HS-5 (cell line): ENCODE measurements at places on chromosomes 5 and 9.

DNA sequence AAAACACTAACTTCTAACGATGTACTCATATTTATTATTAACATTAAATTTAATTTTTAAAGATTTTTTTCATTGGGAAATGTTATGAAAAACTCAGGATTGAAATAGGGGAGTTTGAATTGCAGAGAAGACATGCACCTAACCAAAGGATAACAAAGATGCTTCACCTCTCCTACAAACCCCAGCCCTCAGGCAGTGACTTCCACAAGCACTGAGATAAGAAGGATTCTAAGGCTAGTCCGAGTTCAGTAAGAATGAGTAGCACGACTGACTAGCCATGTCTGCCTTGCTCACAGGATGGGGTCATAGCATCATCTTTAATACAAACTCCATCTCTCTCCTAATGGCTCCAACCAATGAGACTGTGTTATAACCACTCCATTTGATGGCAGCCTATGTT is 7.1 kb upstream of the OR5C1 start:
- no peak for DNase-seq

GRCh38 chr5:13945271-13945670 is 783 bp upstream of the DNAH5 start:
- no peak for DNase-seq

DNA sequence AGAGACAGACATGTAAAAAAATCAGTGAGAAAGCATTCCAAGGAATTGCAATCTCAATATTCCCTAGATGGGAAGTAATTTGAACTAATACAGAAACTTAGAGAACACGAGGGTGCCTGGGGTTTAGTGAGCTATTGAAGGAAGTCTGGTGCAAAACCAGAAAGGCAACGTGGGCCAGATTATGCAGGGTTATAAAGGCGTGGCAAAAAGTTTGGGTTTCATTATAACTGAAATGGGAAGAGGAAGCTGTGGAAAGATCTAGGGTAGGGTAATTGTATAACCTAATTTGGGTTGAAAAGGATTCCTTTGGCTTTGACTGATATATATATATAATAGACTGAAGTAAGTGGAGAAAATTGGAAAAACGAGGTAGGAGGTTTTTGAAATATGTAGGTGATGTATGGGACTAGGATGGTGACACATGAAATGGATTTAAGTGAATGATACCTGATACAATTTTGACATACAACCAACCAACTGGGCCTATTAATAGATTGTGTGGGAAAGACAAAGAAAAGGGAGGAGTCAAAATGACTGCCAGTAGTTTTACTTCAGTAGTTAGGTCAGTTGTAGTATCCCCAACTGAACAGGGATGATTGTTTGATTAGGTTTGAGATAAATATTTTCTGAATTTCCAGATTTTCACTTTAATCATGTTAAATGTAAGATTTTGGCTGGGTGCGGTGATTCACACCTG is 65.3 kb downstream of the FAM174A start:
- DNase-seq, result no peak

- no peak for DNase-seq
Observed at GRCh38 chr5:14726066-14726838, 61.7 kb downstream of the OTULIN start.

GRCh38 chr5:135055396-135055795 is 21.4 kb upstream of the PITX1 start:
- DNase-seq, result no peak

- DNase-seq, result no peak
Observed at GRCh38 chr9:131037335-131038255, 28.6 kb downstream of the LAMC3 start.

DNA sequence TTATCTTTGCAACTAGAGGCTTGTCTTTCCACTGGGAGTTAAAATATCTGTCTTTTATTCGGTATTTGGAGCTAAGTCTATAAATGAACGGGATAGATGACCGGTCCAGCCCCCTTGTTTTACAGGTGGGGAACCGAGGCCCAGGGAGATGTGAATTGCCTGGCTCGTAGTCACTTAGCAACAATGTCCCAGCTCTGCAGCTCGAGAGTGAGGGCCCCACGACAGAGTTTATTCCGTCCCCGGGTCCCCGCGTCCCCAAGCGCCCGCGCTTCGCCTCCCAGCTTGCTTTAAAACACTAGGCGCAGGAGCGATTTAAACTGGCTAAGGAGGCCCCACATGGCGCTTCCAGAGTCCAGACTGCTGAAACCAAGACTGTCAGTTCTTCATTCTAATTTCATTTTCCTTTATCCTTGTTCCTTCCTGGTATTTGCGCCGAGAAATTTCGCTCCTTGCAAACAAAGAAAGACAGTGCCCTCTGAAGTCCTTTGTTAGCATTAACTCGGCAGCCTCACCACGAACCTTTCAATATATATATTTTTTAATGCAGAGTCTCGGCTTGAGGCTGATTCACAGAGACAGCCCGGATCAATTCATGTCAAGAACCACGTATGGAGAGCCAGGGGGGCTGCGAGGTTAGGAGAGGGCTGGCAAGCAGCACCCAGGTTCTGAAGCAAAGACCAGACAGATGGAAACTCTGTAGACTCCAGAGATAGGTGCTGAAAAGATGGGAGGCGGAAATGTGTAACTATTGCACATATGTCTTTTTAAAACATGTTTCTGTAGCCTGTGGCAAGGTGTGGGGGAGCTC is 1.4 kb upstream of the ENC1 start:
- DNase-seq, result no peak

DNA sequence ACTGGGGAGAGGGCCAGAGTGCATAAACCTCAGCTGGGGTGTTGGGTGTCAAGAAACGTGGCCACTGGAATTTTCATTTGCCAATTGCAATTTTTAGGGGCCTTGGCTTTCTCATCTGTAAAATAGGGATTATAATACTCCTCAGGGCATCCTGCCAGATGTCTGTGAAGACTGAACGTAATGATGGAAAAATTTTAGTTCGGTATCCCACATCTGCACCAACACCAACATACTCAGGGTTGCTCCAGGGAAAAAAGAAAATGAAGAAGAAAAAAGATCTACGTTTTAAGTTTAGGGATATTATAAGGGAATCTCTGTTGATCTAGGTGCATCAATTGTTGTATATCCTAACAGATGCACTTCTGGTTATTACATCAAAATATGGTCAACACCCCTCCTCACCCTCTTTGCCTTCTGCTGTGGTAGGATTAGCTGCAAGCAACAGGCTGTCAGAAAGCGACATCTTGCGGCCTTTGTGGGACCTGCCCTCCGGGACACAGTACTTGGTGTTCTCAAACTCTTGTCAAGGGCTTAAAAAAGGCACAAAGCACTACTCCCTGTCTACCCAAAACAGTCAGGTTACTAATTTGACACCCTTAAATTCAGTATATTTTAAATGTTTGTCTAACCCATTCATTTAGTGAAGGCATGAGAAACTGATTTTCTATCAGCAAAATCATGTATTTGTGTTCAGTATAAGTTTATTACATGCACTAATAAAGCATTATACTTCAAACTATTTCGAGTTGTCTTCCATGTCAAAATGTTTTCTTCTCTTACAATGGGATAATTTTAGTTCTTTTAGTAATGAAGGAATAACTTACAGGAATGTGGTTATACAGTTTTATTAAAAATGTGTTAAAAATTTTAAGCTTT is 8.3 kb upstream of the TBC1D2 start:
- DNase-seq, result peak; percentile 53

GRCh38 chr9:89466451-89467277 is 31.2 kb downstream of the SEMA4D start:
- no peak for DNase-seq

GRCh38 chr5:77599679-77600078 is 38.8 kb downstream of the OTP start:
- no peak for DNase-seq

DNA sequence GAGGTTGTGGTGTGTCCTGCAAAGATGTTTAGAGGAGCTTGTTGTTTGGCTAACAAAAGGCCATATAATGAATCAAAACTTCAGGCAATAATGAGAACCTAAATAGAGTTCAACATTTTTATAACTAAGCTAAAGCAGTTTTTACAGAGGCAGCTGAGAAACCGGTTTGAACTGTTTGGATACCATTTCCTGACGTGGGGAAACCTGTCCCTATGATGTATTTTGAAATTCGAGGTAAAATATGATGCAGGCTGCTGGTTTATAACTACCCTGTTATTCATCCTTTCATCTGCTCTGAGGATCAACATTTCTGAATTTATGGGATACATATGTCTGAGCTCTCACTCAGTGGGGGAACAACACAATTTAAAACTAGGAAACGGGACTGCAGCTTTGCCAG is 289.5 kb upstream of the IRX2 start:
- no peak for DNase-seq

DNA sequence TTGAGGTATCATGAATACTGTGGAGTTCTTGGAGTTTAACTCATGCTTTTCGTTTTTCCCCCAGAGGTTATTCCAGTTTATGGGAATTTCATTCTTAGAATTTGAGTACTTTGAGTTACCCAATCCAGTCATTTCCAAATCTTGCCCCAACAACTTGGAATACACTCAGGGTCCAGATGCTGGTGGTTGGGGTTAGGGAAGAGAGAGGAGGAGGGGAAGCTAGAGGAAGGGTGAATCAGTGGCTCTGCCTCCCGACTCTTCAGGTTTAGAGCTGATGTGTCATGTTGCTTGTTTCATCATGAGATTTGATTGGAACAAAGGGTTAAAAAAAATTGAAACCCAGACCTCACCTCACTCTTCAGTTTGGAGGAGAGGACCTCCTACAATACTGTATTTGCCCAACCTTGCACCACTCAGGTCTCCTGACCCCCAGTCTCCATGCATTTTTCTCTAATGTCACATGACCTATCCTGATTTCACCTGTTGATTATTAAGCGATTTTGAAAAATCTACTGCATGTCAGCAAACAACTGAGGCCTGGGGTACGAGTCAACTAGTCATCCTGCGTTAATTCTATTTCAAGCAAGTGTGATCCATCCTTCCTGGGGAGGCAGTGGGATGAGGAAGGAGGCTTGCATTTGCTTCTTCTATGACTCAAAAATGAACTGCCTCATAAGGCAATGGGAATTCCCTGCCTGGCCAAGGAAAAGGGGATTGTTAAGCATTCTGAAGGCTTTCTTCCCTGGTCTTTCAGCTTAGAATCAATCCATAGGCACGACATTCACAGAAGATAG is 6.2 kb upstream of the SLC1A3 start:
- peak; percentile 96 for DNase-seq

GRCh38 chr9:89025553-89025952 is 34.3 kb downstream of the S1PR3 start:
- no peak for DNase-seq

- DNase-seq, result no peak
Observed at GRCh38 chr9:37650299-37650872, 368 bp upstream of the FRMPD1 start.

DNA sequence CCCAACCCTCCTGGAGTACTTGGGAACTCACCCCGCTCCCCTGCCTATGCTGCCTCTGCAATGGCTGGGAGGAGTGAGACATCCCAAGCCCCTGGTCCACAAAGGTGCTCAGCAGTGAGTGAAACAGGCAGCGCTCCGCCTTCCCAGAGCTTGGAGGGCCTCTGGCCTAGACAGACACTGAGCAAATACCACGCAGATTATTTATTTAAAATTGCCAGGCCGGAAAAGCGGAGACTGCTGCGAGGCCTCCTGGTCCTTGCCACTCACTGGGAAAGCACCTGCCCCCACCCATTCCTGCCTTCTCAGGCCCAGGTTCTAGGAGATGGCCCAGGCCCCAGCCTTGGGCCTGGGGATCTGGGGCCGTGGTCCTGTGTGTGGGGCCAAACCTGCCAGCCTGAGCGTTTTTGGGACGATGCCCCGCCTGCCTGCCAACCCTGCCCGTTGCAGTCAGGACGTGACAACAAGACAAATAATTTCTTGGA is 17.4 kb downstream of the FGF18 start:
- no peak for DNase-seq

DNA sequence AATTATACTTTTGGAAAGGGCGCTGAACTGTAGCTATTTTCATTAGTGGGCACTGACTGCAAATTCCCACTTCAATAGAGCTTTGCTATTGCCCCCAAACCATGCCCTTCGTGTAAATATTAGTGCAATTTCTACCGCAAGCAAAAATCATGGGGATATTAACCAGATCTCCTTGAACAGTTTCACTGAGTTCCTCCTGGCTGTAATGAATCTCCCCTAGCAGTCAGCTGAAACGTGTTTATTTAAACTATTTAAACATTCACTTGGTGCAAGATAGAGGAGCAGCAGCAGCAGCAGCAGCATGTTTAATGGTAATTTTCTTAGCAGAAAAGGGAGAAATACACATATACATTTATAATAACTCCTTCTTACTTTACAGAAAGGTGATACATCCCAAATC is 54.4 kb downstream of the ARRDC3 start:
- no peak for DNase-seq

- no peak for DNase-seq
Observed at GRCh38 chr5:173391031-173391430, 62.8 kb upstream of the STC2 start.

DNA sequence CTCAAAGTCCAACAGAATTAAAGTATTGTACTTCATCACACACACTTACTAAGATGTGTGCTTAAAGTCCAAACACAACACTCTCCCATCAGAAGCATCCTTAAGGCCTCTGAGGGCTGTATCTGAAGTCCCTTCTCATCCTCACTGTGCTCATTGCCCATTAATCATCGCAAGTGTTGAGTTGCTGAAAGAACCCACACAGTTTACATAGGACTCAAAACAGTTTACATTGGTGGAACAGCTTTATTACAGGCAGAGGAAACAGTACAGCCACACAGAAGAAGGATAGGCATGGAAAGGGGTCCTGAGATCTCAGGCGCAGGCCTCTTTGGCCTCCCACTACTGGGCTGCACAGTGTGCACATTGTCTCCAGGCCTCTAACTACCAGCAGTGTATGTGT is 113.4 kb downstream of the CMYA5 start:
- no peak for DNase-seq

- no peak for DNase-seq
Observed at GRCh38 chr5:10975945-10976344, 214.9 kb upstream of the DAP start.

- no peak for DNase-seq
Observed at GRCh38 chr9:6152788-6153187, 62.8 kb upstream of the IL33 start.

- DNase-seq, result no peak
Observed at GRCh38 chr5:14503017-14503680, 78.4 kb upstream of the OTULINL start.

- DNase-seq, result no peak
Observed at GRCh38 chr5:147411359-147412319, 98.2 kb downstream of the DPYSL3 start.

DNA sequence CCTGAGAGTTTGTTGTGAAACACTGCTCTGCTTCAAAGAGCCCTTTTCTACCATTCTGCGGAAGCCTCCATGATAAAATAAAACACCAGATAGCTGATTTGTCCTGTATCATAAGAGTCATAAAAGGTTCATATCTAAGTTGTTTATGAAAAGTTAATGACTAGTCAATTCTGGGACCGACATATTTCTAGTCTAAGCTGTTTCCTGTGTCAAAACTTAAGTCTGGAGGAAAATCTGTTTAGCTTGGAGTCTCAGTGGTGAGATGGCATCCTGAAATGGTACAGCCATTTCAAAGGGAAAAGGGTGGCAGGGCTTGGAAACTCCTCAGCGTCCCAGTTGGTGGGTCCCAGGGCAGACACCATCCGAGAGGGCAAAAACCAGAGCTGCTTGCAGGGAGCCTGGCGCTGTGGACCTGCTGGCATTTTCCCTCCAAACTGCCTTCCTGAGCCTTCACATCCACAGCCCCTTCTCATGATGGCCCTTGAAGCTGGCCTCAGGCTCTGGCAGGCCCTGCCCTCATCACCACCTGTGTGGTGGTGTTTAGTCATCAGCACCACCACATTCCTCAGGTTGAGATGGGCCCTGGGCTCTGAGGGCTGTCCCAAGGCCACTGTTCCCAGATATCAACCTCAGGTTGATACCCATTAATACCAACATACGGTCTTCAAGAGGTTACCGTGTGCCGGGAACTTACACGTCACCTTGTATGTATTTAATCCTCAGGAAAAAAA is 184.0 kb downstream of the HSPA4 start:
- DNase-seq, result no peak
